ENCODE measurements at places on chromosomes 2 and 18. TPM values are rescaled to one million over a fixed set of nuclear protein-coding genes. Genes with fewer than 3 reads are reported as not detected.

DNA sequence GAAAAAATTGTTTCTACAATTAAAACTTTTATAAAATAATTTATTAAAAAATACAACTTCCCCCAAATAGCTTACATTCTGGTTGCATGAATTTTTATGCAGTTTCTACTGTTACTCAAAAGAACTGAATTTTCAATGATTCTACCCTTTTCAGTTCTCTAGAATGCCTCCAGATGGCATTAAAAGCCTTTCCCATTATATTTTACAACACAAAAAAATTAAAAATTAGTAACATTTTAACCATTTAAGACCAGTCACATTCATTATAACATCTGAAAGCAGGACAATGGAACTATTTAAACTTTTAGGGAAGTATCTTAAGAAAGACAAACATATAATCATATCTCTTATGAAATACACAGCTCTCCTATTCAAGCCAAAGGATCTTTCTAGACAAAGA, 236.0 kb upstream of the REV1 start:
- no peak for DNase-seq

DOK1 gene
- 27.4 TPM for total RNA-seq

MAP3K19 gene
- total RNA-seq, result not detected

GRCh38 chr18:66497351-66497750, 106.5 kb downstream of the CDH19 start:
- DNase-seq, result no peak

FEV gene
- total RNA-seq, result not detected

UPP2 gene
- total RNA-seq, result not detected

DNA sequence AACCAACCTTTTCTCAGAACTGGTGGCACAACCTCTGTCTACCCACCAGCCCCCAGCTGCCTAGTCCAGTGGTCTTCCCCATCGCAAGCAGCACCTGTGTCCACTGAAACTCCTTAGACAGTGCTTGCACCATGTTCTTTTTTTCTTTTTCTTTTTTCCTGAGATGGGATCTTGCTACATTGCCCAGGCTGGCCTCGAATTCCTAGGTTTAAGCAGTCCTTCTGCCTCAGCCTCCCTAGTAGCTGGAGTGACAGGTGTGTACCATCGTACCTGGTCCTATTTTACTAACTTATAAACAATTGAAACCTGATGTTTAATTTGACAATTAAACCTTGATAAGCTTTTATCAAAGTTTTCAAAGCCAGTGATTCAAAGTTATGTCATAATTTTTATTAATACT, 30.8 kb downstream of the SANBR start:
- no peak for DNase-seq

DNA sequence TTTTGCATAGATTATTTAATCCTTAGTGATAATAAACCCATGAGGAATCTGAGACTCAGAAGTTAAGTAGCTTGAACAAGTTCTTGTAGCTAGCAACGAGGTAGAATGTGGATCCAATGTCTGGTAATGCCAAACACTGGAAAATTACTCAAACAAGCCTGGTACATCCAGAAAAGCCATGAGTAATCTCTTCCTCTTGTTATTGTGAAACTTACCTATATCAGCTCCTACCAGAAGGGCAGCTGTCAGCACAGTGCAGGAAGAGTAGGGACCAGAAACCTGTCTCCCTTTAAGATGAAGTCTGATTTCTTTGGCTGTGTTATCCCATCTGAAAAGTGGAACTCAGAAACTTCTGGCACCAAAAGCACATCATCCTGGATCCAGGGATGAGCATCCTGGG, 7.7 kb upstream of the SERPINB8 start:
- DNase-seq, result no peak

DNA sequence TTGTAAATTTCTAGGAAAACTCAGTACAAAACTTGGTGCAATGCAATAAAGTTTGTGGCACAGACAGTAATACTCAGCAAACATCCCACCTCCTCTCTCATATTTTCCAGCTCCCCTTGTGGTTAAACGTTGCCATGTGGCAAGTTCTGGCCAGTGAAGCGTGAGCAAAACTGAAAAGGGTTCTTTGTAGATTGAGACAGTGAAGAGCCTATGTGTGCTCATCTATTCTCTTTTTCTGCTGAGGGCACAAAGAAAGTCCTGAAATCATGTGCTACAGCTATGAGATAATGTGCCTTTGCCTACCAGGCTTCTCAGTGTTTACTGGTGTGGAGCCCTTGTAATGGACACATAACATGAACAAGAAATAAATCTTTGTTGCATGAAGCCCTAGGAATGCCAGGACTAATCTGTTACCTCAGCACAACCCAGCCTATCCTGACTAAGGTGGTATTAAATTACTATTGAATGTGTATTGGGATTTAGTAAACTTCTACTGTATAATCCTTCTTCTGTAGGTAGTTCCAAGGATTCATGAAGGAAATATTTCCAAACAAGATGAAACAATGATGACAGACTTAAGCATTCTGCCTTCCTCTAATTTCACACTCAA, 13.0 kb upstream of the TYMS start:
- no peak for DNase-seq

- DNase-seq, result no peak
Observed at GRCh38 chr2:25159949-25160348, 8.4 kb downstream of the POMC start.

FAM237A gene
- not detected for total RNA-seq

Measured in natural killer cell treated with Interleukin-12 subunit alpha and Interleukin-12 subunit beta and Interleukin-15 and Interleukin-18, amount 100 ng/mL, for 72 hours (primary cell).